Stimulated activated CD4-positive, alpha-beta T cell treated with anti-CD3 and anti-CD28 coated beads, Interleukin-12 subunit alpha, Interleukin-12 subunit beta, amount 100 ng/mL, for 48 hours (primary cell): ENCODE measurements at places on chromosomes 1 and 21.

DNA sequence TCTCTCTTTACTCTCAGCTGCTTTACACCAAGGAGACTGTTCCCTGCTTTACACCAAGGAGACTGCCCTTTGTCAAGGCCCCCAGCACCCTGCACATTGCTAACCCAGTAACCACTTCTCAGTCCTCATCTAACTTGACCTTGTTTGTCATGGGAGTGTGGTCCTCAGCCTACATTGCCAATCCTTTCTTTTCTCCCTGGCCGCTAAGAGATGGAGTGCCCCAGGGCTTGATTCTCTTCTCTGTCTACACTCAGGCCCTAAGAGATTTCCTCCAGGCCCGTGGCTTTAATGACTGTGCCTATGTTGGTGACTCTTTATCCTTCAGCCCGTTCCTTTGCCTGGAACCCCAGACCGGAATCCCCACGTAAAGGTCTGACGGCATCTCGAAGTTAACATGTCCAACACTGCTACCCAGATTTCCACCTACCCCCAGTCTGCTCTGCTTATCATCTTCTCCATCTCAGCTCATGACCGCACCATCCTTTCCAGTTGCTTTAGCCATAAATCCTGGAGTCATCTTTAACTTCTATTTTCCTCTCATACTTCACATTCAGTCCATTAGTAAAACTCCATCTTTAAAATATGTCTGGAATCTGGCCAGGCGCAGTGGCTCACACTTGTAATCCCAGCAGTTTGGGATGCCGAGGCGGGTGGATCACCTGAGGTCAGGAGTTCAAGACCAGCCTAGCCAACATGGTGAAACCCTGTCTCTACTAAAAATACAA is 9.5 kb upstream of the SEMA4A start:
- no peak for DNase-seq

- DNase-seq = no peak
These were observed 16.1 kb upstream of the CLDN8 start for GRCh38 chr21:30232011-30232410.

DNA sequence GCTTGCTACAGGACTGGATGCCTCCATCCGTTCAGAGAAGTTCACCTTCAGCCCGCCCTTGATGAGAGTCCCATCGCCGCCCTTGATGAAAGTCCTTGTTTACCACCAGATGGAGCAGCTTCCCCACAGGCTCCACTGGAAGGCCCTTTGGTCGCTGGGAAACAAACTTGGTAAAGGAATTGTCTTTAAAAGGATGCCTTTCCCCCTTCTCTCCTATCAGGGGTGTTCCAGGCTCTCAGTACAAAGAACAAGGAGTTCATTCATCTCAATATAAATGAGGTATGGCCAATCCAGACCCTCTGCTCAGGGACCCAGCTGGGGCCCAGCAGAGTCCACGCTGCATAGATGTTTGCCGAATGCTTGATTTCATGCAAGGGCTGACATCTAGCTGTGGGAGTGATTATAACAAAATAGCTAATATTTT is 50.8 kb downstream of the CAPN9 start:
- no peak for DNase-seq

GRCh38 chr1:205473475-205473874 is 17.6 kb upstream of the BLACAT1 start:
- no peak for DNase-seq

- no peak for DNase-seq
These were observed 34.1 kb downstream of the OR2G3 start for GRCh38 chr1:247639381-247639981.

DNA sequence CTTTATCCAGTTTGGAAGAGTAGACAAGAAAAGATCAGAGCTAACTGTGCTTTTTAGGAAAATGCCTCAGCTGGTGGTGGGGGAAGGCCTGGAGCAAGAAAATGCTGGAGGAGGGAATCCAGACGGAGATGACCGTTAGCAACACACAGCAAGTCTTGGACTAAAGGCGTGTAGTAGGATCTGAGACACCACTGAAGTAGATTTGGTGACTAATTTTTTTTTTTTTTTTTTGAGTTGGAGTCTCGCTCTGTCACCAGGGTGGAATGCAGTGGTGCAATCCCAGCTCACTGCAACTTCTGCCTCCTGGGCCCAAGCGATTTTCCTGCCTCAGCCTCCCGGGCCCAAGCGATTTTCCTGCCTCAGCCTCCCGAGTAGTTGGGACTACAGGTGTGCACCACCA is 41.2 kb downstream of the LPAR3 start:
- DNase-seq = no peak

DNA sequence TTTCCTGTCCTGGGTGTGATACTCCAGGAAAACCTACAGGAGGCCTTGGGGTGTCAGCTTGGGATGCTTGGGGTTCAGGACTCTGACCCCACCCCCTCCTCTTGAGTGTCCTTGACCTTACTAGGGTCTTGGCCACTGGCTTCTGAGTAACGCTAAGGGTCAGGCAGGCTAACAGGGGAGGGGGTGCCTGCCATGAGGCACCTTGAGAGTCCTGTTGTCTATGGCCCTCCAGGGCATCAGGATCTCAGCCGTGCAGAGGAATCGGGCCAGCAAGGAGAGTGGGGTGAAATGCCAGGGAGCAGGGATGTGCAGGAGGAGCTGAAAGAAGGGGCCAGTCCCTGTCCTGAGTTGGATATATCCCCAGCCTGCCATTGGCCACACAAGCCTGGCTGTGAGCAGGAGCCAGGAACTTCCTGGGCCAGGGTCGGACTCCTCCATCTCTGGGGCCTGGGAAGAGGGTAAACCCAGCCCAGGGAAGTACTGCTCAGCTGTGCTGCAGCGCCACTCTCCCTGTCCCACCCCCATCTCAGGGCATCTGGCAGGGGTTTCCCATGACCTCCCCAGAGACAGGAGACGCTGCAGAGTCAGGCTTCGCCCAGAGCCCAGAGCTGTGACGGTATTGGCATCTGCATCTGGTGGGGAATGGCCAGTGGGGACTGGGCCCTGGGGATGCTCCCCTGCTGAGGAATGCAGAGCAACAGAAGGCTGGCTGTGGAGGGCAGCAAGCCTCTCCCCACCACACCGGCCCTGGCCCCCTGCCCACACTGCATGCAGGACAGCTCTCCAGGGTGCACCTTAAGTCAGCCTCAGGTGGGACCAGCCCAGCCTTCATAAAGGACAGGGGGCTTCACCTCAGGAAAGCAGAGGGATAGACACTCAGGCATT is 6.3 kb downstream of the KIF21B start:
- DNase-seq = no peak

DNA sequence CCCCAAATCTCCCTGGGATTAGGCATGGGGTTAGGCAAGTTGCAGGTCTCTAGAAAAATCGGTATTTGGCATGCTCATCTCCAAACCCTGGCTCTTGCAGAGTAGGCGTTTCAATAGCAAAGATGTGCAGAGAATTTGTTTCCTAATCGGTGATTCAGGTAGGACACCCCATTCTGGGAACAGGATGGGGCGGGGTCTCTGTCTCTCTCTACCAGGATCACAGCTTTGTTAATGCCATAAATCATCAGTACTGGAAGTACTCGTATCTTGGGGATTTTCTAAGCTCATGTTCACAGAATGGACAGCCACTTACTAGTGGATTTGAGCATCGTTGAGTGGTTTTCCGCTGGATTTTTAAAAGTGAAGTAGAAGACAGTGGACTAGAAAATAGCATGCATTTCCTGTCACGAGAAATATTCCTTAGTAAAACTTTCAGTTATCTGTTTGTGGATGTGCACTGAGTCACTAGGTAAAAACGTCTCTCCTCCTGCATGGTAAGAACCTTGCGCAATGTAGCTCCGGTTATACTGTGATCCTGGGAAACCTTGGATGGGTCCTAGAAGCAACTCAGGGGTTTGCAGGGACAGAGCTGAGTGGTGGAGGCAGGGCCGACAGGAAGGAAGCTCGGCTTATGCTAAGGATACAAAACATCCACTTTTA is 5.1 kb downstream of the TMEM51 start:
- no peak for DNase-seq

GRCh38 chr1:109806733-109807400 is 43.1 kb upstream of the EPS8L3 start:
- no peak for DNase-seq

DNA sequence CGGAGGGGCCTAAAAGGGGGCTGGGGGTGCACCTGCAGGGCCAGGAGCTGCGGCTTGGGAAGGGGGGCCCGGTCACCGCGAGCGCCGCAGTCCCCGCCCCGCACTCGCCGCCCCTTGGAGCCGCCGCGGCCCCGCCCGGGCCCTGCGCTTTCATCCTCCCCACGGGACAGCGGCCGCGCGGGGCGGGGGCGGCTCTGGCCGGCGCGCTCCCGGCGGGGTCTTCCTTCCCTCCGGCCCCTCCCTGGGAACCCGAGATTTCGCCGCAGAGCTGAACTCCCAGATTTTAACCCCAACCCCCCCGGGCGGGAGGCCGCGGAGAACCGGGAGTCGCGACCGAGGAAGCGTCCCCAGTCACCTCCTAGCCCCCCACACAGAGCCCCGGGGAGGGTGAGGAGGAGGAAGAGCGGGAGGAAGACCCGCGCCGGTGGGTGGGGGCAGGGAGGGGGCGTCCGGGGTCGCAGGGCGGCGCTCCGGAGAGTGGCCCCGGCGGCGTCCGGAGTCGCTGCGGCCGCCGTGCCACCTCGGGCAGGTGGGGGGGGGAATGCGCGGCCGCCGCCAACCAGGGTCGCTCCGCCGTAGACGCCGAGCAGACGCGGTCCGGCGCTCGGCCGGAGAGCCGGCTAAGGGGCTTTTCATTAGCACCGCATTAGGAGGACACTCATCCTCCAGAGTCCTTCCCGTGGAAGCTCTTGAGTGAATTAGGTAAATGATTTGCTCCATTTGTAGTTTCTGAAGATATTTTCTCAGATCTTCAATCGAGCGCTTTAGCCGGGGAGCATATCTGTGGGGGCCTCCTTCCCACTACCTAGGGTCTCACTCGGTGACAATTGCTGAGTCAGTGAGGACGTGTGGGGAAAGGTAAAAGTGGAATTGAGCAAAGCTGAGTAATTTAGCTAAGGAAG is 31.6 kb upstream of the NFIA start:
- DNase-seq = no peak

DNA sequence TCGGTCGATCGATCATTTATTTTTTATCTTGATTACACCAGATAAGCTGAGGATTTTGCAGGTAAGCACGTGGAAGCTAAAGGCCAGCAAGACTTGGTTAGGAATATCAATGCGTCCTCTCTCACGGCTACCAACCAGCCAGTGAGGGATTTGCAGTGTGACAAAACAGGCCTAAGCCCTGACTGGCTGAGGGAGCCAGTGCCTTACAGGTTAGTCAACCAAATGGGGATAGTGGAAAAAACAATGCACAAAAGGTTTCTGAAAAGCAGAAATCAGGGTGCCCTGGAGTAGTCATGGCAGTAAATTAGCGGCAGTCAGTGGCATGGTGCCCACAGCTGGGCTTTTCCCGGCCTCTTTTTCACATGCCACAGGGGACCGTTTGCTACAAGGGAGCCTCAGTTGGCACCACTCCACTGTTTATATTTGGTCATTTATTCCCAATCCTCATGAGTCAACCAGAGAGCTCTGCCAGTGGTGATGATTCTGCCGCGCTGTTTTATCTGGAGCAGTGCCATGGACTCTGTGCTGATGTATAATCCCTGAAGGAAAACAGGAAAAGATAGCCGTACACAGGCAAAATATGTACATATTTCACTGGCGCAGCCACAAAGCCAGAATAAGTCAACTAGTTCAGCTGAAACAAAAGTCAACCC is 167.6 kb downstream of the RHOU start:
- no peak for DNase-seq

DNA sequence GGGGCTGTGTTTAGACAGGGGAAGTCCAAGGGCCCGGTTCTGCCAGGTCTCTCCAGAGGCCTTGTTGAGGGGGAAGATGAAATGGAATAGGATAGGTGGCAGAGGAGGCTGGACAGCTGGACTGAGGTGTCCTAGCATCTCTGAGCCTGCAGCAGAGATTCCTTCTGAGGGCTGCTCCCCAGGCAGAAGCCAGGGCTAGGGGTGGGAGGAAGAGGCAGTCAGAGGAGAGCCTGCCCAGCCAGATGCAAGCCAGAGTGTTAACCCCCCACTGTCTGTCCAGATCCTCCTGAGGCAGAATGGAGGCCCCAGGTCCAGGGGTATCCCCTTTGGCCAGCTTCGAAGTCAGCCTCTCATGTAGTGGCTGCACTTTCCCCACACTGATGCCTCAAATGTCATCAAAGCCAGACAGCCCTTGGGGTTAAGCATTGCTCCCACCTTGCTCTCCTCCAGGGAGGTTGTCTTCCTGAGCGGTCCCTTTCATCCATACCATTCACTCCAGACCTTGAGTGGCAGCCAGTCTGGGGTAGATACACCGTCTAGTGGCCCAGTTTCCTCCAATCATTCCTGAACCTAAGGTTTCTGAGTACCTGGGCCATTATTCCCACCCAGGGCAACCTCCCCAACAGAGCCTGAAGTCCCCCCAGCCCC is 1.7 kb downstream of the CSF1 start:
- no peak for DNase-seq

GRCh38 chr1:110548381-110548780 is 29.4 kb upstream of the KCNA10 start:
- no peak for DNase-seq

- DNase-seq = no peak
These were observed 13.3 kb upstream of the CPT2 start for GRCh38 chr1:53183095-53183990.

GRCh38 chr1:198465201-198466144 is 75.0 kb downstream of the ATP6V1G3 start:
- DNase-seq = no peak

DNA sequence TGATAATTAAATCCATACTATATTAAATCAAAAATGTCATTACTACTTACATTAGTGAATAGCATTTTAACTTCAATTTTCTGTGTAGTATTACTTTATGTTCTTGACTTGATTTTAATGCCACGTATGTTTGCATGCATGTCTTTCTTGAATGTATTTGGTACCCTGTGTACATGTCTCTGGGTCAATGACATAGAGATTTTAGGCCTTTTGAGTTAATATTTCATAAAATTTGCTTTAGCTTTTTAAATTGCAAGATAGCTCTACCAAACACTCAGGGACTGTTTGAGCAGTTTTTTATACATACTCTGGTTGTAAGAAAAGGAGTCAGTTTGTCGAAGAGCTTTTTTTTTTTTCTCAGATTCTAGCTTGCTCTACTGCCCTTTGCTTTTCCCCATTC is 1.5 kb downstream of the MLLT11 start:
- no peak for DNase-seq

DNA sequence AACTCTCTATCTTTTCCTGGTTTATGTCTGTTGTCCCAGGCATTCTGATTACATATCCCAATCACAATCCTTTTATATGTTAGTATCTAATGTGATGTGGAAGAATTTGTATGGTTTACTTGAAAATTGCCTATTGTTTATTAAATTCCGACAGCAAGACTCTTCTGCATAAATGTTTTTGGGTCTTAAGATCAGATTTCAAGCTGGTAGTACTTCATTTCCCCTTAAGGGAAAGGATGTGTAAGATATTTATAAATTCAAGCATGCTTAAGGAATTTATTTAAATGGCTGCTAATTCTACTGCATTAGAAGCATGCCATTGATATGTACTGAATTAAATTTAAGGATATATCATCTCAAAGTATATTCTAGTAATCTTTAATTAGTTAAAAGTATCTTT is 20.4 kb upstream of the GPR88 start:
- DNase-seq = no peak

GRCh38 chr1:104526158-104526795 is 776.6 kb downstream of the AMY1C start:
- DNase-seq = no peak

GRCh38 chr21:33185852-33186251 is 43.9 kb upstream of the IFNAR2 start:
- DNase-seq = no peak
